ENCODE measurements at places on chromosomes 3 and 15.

DNA sequence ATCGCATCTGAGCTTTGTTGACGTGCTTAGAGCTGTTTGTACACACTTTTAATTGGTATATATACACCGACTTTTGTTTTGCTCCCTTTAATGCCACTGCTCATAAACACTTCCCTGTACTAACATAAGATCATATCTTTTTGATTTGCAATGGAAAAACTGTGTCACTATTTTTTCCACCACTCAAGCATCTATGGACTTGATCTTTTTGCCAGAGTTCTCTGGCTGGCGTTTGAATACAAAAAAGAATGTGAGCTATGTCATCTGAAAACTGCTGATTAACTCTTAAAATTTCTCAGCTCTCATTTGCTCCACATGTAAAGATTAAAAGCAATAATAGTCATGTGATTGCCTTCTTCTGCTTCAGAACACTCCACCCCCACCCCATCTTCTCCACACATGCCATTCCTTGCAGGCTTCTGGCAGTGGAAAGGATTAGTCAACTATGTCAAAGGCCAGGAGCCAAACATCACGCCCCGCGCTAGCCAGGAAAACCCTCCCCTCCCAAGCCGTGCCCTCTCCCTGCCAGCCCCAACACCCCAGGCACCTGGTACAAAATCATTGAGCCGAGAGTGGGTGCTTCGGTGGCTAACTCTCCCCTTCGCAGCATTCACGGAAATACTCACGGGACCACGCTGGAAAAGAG lies 123.4 kb upstream of the MEF2A start:
- DNase-seq: peak; percentile 80

GRCh38 chr15:48652510-48653076 lies 7.1 kb upstream of the FBN1 start:
- DNase-seq: no peak

- DNase-seq: peak; percentile 10
Observed at GRCh38 chr15:49044766-49045606, 1.3 kb downstream of the SECISBP2L start.

- DNase-seq: no peak
Observed at GRCh38 chr15:68309024-68309423, 31.5 kb downstream of the FEM1B start.

- no peak for DNase-seq
Observed at GRCh38 chr15:101020945-101021344, 101.8 kb downstream of the LRRK1 start.

DNA sequence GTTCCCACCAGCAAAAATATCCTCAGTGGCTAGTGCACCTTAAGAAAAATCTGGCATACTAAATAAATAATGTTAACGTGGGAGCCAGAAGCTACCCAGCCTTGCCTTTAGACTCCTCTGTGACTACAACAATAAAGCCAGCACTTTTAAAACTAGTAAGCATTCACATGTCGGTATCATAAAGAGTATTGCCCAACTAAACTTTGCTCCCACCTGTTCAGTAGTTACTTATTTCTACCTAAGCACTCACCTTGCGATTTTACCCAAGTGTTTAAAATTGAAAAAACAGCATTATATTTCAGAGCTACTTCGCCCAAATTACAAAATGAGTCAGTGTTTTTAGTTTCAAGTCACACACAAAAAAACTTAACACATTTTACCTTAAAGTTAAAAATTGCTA lies 12.8 kb downstream of the ALDH1L1 start:
- no peak for DNase-seq

DNA sequence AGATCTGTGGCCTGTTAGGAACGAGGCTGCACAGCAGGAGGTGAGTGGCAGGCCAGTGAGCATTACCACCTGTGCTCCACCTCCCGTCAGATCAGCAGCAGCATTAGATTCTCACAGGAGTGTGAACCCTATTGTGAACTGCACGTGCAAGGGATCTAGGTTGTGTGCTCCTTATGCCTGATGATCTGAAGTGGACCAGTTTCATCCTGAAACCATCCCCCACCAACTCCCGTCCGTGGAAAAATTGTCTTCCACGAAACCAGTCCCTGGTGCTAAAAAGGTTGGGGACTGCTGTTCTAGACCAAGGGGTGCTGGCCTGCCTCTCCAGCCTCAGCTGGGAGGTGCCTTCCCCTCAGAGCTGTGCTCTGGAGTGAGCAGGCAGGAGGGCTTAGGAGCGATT lies 61.4 kb downstream of the RPLP1 start:
- DNase-seq: no peak

Measured in epithelial cell of esophagus (primary cell).